Right lung (tissue), 10 donors: ENCODE measurements at places on chromosomes 13 and 19.

DNA sequence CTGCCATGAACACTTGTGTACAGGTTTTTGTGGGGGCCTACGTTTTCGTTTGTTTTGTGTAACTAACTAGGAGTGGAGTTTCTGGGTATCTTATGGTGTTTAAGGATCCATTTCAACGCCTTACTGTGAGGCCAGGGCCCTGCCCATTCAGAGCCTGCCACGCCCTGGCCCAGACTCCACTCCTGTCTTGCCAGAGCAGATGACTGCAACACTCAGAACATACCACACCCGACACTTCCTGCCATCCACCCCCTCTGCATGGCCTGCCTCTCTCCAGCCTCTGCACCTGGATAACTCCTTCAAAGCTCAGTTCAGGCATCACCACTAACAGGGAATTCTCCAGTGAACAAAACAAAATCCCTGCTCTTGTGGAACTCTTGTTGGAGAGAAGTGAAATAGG is 43.2 kb downstream of the RGCC start:
- no peak for DNase-seq

DNA sequence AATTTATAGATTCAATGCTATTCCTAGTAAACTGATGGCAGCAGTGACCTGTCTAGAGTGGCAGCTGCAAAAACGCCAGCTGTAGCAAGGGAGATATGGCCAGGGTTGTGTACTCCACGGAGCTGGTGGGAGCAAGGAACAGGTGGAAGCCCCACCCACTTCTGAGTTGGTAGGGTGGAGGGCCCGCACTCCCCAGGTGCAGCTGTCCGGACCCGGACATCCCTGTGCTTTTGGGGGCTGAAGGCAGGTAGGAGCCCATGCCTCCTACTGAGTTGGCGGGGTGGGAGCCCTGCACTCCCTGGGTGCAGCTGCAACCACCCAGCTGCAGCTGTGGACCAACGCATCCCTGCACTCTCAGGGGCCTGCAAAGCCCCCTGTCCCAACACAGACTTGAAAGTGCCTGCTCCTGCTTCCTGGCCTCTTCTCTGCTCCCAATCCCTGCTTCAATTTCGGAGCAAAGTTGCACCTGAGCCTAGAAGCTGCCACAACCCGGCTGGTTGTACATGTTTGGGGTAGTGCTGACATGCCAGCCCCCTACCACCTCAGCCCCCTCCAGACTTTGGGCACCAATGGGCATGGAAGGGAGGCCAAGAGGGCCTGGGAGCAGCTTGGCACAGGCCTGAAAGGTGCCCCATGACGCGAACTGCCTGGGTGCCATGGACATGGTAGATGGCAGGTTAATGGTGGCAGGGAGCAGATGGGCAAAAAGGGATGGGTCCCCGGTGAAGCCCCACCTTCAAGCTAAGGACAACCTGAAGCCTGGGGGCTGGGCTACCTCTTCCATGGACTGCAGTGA is 19.8 kb downstream of the UGGT2 start:
- DNase-seq = no peak

DNA sequence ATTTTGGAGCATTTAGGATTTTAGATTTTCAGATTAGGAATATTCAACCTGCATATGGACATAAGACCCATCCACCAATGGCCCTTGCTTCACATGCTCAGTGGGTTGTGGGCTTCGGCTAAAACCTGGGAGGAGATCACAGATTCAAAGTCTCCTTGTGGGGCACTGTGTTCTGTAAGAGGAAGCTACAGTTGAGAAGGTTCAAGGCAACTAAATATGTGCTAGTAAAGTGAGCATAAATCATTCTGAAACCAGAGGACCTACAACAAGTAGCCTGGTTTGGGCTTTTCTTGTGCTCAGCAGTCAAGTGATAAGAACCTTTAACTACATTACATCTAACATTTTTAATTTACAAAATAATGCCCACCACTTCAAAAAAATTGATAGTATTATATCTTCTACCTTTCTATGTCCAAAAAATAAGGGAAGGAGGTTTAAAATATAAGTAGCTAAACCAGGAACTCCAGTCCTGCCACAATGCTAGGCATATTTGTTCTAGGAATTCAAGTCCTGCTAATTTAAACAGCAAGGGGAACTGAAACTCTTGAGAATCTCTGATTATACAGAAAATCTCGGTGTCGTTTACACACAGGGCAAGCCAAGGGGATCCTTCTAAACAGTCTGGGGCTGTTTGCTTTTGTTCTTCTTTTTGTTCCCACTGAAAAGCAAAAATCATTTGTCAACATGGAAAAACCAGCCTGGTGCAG is 36.6 kb downstream of the FOXO1 start:
- DNase-seq = no peak

GRCh38 chr19:11281356-11282049 is 14.5 kb upstream of the TSPAN16 start:
- no peak for DNase-seq

- no peak for DNase-seq
Observed at GRCh38 chr19:31377736-31378135, 28.5 kb upstream of the TSHZ3 start.

GRCh38 chr19:54266133-54266532 is 9.1 kb upstream of the LILRB5 start:
- peak; percentile 38 for DNase-seq

DNA sequence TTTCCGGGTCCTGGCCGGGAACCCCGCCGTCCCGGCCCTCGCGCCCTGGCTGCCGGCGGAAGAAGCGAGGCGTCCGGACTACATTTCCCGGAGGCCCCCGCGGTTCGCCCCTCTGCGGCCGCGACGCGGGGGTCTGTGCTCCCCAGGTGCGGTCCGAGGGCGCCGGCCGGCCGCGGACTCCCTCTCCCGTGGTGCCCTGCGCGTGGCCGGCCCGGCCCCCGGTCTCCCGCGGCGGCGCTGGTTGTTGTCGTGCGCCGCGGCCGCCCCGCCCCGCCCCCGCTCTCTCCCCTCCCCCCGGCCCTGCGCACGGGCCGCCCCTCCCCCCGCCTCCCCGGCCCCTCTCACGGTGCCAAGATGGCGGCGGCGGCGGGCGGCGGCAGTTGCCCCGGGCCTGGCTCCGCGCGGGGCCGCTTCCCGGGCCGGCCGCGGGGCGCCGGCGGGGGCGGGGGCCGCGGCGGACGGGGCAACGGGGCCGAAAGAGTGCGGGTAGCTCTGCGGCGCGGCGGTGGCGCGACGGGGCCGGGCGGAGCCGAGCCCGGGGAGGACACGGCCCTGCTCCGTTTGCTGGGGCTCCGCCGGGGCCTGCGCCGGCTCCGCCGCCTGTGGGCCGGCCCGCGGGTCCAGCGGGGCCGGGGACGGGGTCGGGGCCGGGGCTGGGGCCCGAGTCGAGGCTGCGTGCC is at the start of gene KMT2B:
Gene KMT2B (plus strand): TSS at position 339 of the 680 bp plus-strand sequence. CDS start 16 bp downstream, at position 355.
- DNase-seq = peak; percentile 94

GRCh38 chr19:47485210-47485609 is 1.2 kb upstream of the KPTN start:
- DNase-seq = no peak

DNA sequence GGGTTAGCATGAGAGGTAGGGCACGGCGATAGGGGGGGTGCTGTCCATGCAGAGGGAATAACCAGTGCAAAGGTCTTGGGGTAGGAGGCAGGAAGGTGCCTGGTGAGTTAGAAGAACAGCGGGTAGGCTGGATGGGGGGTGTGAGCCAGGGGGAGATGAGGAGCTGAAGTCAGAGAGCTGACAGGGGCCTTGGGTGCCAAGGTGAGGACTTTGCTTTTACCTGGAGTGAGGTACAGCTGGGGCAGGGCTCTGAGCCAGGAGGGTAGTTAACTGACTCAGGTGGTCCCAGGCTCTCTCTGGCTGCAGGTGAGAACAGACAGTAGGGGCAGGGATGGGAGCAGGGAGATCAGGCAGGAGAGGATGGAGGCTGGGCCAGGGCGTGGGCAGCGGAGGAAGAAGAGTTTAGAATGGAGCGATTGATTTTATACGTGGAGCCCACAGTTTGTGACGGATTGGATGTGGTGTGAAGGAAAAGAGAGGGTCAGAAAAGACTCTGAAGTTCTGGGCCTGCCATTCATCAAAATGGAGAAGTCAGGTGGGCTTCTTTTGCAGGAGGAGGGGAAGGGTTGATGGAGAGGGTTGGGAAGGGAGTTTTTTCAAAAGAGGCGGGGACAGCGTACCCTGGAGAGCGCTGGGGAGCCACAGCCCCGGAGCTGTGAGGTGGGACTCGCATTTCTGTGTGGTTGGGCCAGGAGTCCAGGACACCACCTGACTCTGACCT is 1.2 kb upstream of the GRAMD1A start:
- no peak for DNase-seq

GRCh38 chr19:48760504-48761205 is 5.3 kb downstream of the FGF21 start:
- no peak for DNase-seq

DNA sequence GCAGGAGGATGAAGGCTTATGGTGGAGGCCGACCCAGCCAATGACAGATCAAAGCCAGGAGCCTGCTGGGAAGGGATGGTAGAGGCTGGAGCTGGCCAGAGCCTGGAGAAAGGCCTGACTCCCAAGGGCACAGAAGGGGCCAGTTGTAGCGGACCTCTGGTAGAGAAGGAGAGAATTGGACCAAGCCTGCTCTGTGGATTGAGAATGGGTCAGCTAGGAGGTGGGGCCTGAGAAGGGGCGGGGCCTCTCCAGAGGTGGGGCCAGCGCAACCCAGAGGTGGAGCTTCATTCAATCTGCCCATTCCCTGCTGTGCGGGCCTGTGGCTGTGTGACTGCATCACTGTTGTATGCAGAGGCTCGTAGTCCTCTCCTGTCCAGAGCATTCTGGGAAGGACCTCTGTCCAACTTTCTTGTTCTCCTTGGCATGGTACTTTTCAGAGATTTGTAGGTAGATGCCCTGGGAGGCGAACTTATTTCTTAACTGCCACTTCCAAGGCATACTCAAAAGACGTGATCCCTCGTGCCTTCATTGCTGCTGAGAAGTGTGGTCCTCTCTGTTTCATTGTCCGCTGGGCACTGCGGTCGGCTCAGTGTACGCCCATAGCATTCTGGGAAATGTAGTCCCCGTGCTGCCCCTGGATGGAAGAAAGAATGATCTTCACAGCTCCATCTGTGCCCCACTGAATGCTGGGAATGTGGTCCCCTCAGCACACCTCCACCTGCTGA is 6.7 kb downstream of the GRIN2D start:
- DNase-seq = no peak

DNA sequence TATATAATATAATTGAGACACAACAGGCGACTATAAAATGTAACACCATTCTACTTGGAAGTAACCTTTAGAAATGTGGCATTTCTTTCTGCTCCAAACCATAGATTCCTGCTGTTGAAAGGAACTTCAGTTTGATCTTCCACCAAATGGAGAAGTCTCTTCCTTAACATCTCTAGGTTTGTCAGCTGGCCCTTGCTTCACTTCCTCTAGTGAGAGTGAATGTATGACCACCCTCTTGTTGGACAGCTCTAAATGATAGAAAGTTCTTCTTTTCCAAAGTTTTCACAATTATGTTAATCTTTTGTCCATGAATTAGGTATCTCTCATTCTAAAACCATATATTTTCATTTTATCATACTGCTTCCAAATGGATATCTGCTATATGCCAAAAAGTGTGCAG is 13.8 kb upstream of the COG6 start:
- DNase-seq = no peak

GRCh38 chr13:52665325-52665724 is 12.7 kb downstream of the SUGT1 start:
- DNase-seq = no peak

DNA sequence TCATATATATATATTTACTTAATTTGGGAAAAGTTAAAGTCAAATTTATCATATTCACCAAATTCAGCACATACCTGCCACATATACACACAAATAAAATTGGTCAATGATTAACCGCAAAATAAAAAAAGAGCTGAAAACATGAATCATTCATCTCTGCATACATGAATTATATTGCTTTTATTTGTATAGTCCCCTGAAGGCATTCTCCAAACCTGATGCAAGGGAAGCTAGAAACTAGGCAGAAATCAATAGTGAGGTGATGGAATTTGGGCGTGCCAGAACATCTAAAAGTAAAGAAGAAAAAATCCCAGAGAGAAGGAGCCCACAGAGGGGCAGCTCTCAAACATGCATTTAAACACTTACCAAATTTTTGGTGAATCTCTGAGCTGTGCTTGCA is 60.1 kb downstream of the UFM1 start:
- DNase-seq = no peak

- no peak for DNase-seq
Observed at GRCh38 chr13:91904597-91904996, 506.2 kb downstream of the GPC5 start.

DNA sequence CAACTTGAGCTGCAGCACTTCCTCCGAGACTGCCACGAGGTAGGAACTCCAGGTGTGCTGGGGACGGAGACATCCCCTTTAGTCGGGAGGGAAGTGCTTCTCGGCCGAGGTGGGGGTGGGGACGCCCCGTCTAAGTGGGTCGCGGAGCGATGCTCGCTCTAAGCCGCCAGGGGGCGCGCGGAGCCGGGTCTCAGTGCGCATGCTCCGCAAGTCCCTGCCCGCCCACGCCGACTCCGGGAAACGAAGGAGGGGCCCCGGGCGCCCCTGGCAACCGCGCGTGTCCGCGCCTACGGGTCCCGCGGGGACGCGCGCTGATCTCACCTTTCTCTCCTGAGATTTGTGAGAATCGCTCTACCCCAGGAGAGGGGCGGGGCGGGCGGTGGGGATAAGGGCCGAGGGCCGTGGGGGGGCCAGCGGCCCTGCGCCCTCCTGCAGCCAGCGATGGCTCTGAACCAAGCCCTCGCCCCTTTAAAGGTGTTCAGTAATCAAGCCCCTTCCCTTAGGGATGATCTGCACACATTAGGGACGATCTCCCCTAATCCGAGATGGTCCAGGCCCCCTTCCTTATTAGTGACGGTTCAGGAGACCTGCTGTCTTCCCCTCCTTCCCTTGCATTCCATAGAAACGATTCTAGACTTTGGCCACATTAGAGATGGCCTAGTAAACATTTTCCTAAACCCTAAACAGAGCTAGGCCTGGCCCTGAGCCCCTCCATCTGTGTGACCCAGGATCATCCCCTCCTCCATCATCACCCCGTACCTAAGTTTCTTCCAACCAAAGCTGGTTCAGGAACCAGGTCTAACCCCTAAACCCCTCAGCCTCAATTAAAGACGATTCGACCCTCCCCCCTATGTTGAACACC is 47.3 kb upstream of the SHKBP1 start:
- DNase-seq = peak; percentile 87

DNA sequence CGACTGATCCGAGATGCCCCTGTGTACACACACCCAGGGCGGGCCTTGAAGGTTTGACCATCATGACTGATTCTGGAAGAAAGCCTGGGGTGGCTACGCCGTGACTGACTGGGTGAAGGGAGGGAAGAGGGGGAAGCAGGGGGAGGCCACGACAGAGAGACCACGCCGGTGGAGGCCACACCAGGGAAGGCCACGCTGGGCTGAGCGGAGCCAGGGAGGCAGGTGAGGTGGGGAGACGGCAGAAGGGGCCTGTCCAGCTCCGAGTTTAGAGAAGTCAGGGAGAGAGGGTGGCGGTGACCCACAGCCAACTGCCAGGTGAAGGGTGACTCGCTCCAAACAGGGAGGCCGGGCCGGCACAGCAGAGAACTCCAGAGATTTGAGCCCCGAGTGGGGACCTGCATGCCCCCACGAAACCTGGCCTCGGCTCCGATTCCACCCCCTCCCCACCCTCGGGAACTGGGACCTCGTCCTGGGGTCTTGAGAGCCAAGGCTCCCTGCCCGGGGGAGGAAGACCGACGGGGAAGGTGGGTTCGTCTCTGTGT is 102.6 kb downstream of the PTPRS start:
- DNase-seq = no peak

- no peak for DNase-seq
Observed at GRCh38 chr13:111484959-111485358, 164.5 kb downstream of the TEX29 start.

- DNase-seq = no peak
Observed at GRCh38 chr13:22839603-22840530, 340.9 kb upstream of the SGCG start.

- DNase-seq = no peak
Observed at GRCh38 chr19:18772620-18773587, 18.2 kb downstream of the COMP start.

- no peak for DNase-seq
Observed at GRCh38 chr19:5492635-5493409, 37.6 kb downstream of the ZNRF4 start.
